ENCODE measurements at places on chromosomes 16 and 17.

GRCh38 chr16:48047720-48048119 is 108.1 kb downstream of the ABCC12 start:
- DNase-seq, result no peak

DNA sequence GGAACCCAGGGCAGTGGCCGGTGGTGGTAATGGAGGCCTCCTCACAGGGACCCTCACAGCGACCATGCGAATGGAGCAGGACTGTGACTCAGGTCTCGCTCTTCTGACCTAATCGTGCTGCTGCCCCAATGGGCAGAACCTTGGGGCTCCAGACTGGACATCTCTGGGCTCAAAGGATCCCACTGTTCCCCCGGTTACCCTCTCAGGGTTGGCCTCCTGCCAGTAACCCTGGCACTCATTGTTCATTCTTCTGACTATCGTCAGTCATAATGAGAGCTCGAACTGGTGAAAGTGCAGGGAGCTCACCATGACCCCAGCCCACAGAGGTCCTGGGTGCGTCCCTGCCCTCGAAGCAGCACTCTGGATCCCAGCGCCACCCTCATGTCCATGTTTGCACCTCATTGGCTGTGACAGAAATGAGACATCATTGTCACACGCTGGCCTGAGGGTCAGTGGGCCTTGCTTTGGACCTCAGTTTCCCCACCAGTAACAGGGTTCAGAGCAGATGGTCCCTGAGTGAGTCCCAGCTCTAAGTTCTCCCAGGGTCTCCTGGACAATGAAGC is 4.0 kb upstream of the NPRL3 start:
- no peak for DNase-seq

DNA sequence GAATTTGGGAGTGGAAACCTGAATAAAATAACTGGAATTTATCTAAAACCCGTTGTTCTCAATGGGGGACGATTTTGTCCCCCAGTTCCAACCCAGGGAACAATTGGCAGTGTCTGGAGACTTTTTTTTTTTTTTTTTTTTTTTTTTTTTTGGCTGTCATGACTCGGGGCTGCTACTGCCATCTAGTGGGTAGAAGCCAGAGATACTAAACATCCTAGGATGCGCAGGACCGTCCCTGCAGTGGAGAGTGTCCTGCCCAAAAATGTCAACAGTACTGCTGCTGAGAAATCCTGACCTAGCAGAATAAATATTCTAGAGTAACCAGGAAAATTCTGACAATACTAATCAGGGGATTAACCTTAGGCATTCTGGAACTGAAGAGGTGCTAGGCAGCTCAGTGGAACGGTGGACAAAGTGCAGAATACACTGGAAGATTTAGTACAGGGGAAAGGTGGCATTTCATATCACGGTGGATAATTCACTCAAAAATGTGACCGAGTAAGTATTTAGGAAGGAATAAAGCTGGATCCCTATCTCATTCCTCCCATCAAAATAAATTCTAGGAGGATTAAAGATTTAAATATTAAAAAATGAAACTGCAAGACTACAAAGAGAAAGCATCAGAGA is 107.6 kb downstream of the SPECC1 start:
- DNase-seq, result peak; percentile 69

GRCh38 chr17:33674685-33675084 is 381.6 kb upstream of the ASIC2 start:
- DNase-seq, result peak; percentile 59

All from H7 (cell line).